ENCODE measurements at places on chromosomes 7 and 10. TPM values are rescaled to one million over a fixed set of nuclear protein-coding genes. Genes with fewer than 3 reads are reported as not detected.

The SLC18A3 gene
- not detected for total RNA-seq

The ASB10 gene
- total RNA-seq: not detected

The NANOS1 gene
- total RNA-seq: 0.79 TPM

DNA sequence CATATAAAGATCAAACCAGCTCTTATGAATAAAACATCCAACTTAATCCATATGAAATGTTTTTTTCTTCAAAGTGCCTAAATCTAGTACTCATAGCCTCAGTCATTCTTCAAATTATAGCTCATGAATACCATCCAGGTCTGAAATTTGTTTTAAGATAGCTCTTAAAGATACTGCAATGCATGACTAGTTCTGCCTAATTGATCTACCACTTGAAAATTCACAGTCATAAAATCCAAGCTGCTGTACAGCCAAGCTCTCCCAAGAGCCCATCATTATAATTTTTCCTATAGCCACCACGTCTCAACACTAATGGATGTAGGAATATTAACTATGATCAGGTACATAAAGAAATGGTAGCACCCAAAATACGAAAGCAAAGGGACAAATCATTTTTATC is 87.9 kb upstream of the RNF148 start:
- no peak for DNase-seq

- DNase-seq: no peak
Measured at GRCh38 chr10:9198611-9199010, 1144.1 kb downstream of the GATA3 start.

- no peak for DNase-seq
Measured at GRCh38 chr10:66680886-66681285, 244.9 kb upstream of the LRRTM3 start.

DNA sequence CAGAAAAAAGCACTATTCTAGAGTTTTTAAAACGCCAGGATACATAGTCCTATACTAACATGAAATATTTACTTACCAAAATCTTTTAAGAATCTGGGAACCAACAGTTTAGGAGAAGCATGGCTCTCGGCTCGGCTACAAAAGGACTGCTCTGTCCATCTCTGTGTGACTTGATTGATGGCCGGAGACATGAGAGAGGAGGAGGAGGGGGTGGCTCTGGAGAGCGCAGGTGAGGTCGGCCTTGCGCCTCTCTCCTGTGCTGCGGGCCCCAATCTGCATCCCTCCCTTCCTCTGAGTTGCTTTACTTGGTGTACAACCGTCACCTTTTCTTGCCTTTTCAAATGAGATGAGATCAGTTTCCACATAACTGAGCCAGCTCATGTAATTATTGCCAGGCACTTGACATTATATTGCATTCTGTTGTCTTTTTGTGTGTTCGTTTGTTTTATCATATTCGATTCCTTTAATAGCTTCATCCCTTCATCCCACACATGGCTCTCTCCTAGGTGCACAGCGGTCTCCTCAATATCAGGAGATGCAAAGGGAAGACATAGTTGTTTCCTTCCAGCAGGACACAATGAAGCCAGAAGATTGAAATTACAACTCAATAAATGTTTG is 87.8 kb upstream of the KLF6 start:
- no peak for DNase-seq

DNA sequence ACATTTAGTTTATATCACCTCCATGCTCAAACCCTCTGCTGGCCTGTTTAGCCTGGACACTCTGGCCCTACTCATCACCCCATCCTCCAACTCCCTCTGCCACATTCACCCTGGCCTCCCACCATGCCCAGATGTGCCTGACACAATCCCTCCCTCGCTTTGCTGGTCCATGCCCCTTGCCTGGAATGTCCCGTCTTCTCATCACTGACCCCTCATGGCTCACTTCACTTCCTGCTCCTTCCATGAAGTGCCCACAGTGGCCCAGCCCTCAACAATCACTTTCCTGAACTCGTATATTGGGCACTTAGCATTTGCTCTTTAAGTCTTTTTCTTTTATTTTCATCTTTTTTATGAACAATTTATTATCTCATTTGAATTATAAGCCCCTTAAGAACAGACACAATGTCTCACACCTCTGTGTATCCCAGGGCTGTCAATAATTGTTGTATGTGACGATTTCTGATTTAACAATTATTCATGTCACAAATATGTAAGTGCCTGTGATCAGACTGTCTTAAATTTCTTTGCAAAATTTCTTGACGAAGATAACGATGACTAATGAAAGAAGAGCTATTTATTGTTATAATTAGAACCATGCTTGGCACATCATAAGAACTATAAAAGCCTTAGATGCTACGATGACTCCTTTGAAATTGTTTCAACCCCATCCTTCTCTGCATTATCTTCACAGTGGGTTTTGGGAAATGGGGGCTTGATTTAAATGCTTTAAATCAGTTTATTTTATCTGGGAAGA is 209.9 kb upstream of the YAE1 start:
- no peak for DNase-seq

Data from esophagus squamous epithelium (tissue), 5 donors.